ENCODE measurements at places on chromosomes 12 and 14. TPM values are rescaled to one million over a fixed set of nuclear protein-coding genes. Genes with fewer than 3 reads are reported as not detected.

Gene CEP83
- total RNA-seq: 22.6 TPM

DNA sequence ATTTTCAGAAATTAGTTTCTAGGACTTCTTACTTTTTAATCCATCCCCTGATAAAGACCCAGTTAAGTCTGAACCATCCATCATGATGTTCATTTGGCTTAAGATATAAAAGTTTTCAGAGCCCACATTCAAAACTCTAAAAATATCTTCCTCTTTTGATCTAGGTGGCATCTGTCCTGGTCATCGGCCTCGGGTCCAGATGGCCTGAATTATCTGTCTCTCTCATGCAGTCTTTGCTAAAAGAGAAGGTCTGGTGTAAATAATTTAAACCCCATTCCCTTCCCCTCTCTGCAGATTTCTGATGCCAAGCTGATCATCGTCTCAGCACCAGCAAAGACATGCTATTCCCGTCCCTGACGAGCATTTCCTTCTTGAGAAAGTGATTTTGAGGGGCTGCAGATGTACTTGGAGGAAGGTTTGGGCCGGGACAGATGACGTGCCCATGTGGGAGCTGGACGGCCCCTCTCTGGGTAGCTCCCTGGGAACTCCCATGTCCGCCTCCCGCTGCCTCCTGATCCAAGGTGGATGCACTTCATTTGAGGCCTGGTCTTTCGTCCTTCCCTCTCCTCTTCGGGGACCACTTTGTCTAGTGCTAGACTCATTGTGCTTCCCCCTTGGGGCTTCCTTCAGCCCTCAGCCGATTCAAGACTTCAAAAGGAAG is 173.0 kb upstream of the PRMT8 start:
- DNase-seq: no peak
- peaks cover 14% of the 10 kb centered on the region for H3K27me3 ChIP-seq
- no peaks in the 10 kb centered on the region for H3K4me1 ChIP-seq
- H3K36me3 ChIP-seq: no peaks in the 10 kb centered on the region

- no peaks in the 10 kb centered on the region for H3K27me3 ChIP-seq
- H3K4me3 ChIP-seq: no peak overlapping the region
- peaks cover 26% of the 10 kb centered on the region for H3K4me1 ChIP-seq
- no peak for DNase-seq
Observed at GRCh38 chr12:79842630-79843029, 92.3 kb downstream of the PPP1R12A start.

GRCh38 chr12:42631513-42631912 is 42.0 kb upstream of the PRICKLE1 start:
- H3K36me3 ChIP-seq: no peaks in the 10 kb centered on the region
- H3K4me1 ChIP-seq: no peaks in the 10 kb centered on the region
- no peak overlapping the region for H3K27ac ChIP-seq

- H3K4me1 ChIP-seq: no peaks in the 10 kb centered on the region
- no peak for DNase-seq
- no peaks in the 10 kb centered on the region for H3K36me3 ChIP-seq
- no peaks in the 10 kb centered on the region for H3K27me3 ChIP-seq
- no peak overlapping the region for H3K27ac ChIP-seq
Observed at GRCh38 chr12:122437656-122438121, 15.2 kb upstream of the CLIP1 start.

Data from activated CD4-positive, alpha-beta T cell treated with anti-CD3 and anti-CD28 coated beads for 36 hours (primary cell).